Kidney (tissue), 22 donors: ENCODE measurements at places on chromosomes 3 and 15. TPM values are rescaled to one million over a fixed set of nuclear protein-coding genes. Genes with fewer than 3 reads are reported as not detected.
A peak's percentile ranks its signal among the peaks of the same experiment; 100 is the strongest.

GRCh38 chr15:59688423-59688781 lies 718 bp downstream of the BNIP2 start:
- no peak for DNase-seq

DNA sequence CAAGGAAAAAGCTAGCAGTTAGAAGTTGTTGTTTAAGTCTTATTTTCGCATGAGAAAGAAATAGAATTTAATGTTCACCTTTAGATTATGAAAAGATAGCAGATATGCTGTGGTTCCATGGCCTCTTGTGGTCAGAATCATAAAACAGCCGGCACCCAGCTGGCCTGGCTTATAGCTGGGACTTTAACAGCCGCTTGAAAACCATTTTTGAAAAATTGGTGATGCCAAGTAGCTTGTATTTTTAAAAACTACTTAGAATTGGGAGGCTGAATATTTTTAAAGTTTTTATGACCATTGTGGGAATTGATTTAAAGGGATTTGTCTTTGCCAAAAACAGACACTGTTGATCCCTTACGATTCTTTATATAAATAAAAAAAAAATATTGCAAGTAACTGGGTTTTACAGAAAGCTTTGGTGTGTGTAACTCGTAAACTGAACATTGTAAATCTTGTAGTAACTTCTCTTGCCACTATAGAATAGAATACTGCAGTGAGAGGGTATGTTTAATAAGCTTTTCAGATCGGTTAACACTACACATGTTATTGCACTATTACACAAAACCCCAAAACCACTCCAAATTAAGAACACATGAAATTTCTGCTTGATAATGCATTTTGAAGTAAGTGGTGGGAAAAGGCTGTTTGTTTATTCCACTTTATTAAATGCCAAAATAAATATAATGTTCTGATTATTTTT lies 6.6 kb downstream of the ARRDC4 start:
- no peak for DNase-seq

DNA sequence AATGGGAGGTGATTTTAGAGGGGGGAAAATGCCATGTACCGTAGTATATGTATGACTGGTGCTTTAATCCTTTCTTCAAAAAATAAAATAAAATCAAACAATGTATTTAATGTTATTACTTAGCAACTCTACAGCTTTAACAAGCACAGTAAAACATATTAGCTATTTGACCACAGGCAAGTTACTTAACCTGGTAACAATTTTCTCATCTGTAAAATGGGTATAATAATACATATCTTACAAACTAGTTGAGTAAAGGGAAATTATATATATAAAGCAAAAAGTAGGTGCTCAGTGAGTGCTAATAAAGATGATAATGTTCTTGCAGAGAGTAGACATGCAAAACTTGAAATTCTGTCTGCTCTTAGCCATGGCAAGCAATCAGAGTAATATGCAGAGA lies 27.9 kb downstream of the SSR3 start:
- DNase-seq, result no peak

GRCh38 chr15:50067254-50067653 lies 51.8 kb downstream of the ATP8B4 start:
- DNase-seq, result no peak

DNA sequence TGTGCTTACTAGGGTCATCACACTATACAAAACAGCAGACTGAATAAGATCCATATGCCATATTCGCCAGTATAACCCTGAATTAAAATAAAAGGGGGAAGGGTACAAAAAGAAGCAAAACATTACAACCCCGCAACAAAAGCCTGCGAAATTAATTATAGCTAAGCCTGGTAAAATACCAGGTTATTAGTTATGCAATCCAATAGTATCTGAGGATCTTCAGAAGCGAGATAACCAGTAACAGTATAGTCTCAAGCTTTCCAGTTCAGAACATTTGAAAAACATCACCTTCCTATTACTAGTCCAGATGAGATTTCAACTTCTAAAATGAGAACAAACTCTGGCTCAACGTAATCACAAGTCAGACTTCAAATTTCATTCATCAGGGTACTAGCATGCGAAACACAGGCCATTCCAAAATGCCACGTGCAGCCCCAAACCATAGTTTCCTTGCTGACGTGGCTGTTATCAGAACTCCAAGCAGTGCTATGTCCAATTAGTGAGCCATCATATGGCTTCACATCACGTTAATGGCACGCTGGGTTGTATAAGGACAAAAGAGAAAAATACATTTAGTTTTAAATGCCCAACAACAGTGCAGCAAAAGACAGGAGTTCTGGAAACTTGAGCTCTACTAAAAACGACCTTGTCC lies 1.1 kb downstream of the SSR3 start:
- DNase-seq, result no peak

- DNase-seq, result peak; percentile 83
Observed at GRCh38 chr3:50150863-50151686, 4.0 kb upstream of the SEMA3F start.

DNA sequence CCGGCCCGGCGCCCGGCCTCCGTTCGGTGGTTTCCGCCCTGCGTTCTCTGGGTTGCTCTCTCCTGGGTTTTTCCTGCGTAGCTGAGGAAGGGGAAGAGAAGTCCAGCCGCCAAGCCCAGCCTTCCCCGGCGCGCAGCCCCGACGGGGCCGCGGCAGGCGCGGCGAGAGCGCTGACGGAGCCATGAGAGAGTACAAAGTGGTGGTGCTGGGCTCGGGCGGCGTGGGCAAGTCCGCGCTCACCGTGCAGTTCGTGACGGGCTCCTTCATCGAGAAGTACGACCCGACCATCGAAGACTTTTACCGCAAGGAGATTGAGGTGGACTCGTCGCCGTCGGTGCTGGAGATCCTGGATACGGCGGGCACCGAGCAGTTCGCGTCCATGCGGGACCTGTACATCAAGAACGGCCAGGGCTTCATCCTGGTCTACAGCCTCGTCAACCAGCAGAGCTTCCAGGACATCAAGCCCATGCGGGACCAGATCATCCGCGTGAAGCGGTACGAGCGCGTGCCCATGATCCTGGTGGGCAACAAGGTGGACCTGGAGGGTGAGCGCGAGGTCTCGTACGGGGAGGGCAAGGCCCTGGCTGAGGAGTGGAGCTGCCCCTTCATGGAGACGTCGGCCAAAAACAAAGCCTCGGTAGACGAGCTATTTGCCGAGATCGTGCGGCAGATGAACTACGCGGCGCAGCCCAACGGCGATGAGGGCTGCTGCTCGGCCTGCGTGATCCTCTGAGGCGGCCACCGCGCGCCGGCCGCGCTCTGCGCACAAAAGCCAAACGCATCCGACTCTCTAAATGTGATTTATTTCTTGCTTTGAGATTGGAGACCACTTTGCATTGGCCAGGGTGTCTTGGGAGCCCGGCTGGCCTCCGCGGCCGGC lies 727 bp downstream of the RAP2B start:
- DNase-seq, result peak; percentile 74

DNA sequence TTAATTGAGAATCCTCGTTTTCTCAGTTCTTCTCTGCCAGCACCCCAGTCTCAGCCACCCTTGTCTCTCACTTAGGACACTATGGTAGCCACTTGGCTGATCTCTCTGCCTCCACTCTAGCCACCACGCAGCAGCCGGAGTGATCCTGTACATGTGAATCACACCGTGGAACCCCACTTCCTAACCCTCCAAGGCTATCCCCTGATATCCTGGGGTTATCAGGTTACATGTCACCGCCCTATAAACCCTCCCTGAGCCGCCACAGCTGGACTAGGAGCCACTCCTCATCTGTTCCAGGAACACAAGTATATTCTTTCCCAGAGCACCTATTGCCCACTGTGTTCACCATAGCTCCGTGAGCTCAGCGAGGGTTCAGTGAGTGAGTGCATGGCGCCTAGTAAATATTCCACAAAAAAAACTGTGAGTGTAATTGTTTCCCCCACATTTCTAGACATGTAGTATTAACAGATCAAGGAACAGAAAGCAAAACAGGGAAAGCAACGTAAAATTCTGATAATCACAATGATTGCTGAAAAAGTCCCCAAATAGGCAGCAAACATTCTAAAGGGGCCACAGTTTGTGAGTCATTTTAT lies 661 bp upstream of the PARP14 start:
- peak; percentile 55 for DNase-seq

DNA sequence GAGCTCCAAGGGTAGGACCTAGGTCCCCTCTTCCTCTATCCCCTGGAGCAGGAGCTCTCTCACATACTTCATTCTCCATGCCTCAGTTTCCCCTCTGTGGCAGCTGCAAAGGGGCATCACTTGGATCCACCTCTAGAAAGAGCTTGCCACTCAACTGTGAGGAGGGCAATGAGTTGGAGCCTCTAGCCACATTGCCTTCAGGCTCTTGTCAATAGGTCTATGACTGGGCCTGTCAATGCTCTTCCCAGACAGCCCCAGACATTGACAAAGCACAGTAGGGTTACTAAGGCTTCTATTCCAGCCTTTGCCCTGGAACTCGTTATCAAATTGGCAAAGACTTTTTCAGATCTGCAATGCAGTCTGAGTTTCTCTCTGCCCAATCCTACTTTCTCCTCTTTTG lies 4.4 kb upstream of the VIPR1 start:
- DNase-seq, result no peak

- DNase-seq, result no peak
Observed at GRCh38 chr3:117128133-117128532, 418.6 kb downstream of the TUSC7 start.

- DNase-seq, result no peak
Observed at GRCh38 chr3:121488628-121489027, 57.2 kb downstream of the POLQ start.

GRCh38 chr3:186700267-186700666 lies 16.9 kb upstream of the KNG1 start:
- no peak for DNase-seq

GRCh38 chr3:31615071-31615875 lies 82.5 kb downstream of the STT3B start:
- DNase-seq, result no peak

- DNase-seq, result no peak
Observed at GRCh38 chr15:80502782-80503181, 98.6 kb downstream of the ARNT2 start.

DNA sequence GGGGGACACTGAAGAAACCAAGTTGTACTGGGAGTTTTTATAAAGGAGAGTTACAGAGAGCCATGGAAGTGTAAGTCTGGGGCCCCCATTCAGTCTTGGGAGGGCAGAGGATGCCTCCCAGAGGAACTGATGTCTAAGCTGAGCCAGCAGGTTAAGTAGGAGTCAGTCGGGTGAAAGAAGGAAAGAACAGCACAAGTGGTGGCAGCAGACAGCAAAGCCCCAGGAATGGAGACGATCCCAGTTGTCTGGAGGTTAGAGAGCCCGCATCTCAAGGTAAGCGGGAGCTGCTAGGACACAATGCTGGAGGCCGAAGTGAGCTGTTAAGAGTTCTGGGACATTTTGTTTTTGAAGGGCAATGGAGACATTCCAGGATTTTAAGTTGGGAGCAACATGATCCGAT lies 88.8 kb downstream of the TAMM41 start:
- no peak for DNase-seq

- no peak for DNase-seq
Observed at GRCh38 chr15:75891895-75892294, 11.8 kb upstream of the FBXO22 start.

DNA sequence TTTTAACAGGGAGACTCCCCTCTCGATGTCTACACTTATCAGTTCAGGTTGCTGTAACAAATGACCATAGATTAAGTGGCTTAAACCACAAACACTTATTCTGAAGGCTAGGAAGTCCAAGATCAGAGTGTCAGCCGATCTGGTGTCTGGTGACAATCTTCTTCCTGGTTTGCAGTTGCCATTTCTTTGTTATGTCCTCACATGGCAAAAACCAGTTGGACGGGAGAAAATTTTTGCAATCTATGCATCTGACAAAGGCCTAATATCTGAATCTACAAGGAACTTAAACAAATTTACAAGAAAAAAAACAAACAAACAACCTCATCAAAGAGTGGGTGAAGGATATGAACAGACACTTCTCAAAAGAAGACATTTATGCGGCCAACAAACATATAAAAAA lies 116.9 kb upstream of the FOXB1 start:
- no peak for DNase-seq

GRCh38 chr15:46670258-46670657 lies 1035.4 kb downstream of the SQOR start:
- DNase-seq, result no peak

DNA sequence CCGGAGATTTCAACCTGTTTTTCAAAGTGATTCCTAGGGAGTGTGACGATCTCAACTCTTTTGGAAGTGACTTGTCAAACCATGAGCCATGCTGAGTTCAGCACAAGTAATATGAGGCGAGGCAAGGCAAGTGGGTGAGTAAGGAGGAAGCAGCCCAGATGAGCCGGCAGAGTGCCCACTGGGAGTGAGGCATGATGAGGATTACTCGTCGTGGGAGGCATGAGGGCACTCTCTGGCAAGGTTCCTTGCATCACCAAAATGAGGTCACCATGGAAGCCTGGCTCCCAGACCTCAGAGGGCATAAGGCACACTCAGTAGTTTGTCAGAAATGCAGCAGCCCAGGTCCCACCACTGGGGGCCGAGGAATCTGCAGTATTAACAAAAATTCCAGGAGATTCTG lies 636.1 kb downstream of the MAGI1 start:
- DNase-seq, result no peak

DNA sequence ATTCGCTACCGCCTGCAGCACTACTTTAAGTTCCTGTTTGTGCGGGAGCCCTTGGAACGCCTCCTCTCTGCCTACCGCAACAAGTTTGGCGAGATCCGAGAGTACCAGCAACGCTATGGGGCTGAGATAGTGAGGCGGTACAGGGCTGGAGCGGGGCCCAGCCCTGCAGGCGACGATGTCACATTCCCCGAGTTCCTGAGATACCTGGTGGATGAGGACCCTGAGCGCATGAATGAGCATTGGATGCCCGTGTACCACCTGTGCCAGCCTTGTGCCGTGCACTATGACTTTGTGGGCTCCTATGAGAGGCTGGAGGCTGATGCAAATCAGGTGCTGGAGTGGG lies 995 bp downstream of the CHST14 start:
- no peak for DNase-seq

DNA sequence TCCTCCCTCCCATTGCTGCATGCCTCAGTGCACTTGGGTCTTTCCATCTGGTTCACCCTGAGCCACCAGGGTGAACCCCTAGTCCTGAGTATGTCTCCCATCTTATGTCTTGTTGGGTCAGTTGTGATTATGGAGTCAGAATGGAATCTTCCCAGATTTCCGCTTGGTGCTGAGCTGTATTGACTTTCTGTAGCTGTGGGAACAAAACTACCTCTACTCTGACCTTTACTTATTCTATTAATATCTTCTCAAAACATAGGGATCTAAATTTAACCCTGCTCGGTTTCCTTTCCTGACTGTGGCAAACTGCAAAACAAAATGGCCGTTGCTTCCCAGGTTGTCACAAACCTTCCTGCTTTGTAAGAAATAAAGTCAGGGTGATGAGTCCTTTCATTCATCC lies 295.8 kb upstream of the LYSMD4 start:
- no peak for DNase-seq

DNA sequence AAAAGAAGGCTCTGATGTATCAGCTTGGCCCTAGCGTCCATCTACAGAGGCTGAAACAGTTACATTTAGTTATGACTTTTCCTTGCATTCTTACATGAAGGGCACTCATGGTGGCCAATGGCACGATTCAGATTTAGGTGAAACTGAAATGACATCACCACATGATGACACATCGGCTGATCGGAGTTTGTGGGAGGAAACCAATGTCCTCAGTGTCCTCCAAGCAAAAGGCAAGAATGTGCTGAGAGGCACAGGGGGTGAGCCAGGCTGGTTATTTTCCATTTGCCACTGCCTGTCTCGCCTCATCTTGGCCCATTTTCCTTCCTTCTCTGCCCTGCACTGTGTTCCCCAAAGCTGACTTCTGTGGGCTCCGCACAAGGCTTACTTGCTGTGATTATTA lies 34.4 kb downstream of the TARS3 start:
- no peak for DNase-seq

The SPSB4 gene
- polyA plus RNA-seq, result 1.9 TPM

The ABHD17C gene
- 20.6 TPM for polyA plus RNA-seq

The MOBP gene
- polyA plus RNA-seq, result not detected

The ABTB1 gene
- polyA plus RNA-seq, result 43.2 TPM

The CAPN3 gene
- 39.7 TPM for polyA plus RNA-seq

The MYRIP gene
- 0.92 TPM for polyA plus RNA-seq
